ENCODE measurements at places on chromosomes 3 and 15. TPM values are rescaled to one million over a fixed set of nuclear protein-coding genes. Genes with fewer than 3 reads are reported as not detected.

The ECE2 gene
- total RNA-seq: not detected

The LOXL1 gene
- total RNA-seq: 1.4 TPM

The TNIK gene
- 9.8 TPM for total RNA-seq

GRCh38 chr3:177538048-177538749 lies 340.9 kb upstream of the TBL1XR1 start:
- DNase-seq: no peak

GRCh38 chr3:110697961-110698360 lies 373.7 kb upstream of the NECTIN3 start:
- no peak for DNase-seq

DNA sequence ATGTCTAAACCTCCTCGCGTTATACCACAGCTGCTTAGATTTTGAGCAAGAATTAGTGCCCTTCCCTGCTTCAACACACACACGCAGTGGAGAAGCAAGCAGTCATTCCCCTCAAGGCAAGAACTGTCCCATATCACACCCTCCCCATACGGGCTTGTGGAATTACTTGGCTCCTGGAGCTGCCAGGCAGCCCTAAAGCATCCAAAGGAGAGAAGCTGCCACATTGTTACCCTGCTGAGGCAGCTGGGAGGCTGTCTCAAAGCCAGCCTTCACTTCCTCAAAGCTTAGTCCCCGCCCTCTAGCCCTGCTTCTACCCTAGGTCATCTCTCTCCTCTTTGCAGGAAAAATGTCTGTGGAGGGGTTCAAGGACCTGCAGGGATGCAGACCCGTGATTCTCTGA lies 153.4 kb downstream of the RORA start:
- DNase-seq: no peak

GRCh38 chr3:38605981-38606380 lies 43.5 kb downstream of the SCN5A start:
- no peak for DNase-seq

- DNase-seq: no peak
These were observed 62.5 kb upstream of the LRRC3B start for GRCh38 chr3:26560081-26560480.

Data from liver (tissue), 10 donors.